ENCODE measurements at places on chromosomes 1 and 21.
A peak's percentile ranks its signal among the peaks of the same experiment; 100 is the strongest.

DNA sequence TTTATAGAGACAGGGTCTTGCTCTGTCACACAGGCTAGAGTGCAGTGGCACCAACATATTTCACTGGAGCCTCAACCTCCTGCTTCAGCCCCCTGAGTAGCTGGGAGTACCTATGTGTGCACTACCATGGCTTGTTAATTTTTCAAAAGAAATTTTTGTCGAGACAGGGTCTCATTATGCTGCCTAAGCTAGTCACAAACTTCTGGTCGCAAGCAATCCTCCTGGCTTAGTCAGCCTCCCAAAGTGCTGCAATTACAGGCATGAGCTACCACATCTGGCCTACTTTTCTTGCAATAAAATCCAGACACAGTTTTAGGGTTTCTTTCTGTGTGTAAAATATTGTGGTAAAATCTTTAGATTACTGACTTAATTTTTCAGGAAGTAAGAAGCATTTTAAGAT is 27.9 kb upstream of the NTPCR start:
- DNase-seq, result no peak

DNA sequence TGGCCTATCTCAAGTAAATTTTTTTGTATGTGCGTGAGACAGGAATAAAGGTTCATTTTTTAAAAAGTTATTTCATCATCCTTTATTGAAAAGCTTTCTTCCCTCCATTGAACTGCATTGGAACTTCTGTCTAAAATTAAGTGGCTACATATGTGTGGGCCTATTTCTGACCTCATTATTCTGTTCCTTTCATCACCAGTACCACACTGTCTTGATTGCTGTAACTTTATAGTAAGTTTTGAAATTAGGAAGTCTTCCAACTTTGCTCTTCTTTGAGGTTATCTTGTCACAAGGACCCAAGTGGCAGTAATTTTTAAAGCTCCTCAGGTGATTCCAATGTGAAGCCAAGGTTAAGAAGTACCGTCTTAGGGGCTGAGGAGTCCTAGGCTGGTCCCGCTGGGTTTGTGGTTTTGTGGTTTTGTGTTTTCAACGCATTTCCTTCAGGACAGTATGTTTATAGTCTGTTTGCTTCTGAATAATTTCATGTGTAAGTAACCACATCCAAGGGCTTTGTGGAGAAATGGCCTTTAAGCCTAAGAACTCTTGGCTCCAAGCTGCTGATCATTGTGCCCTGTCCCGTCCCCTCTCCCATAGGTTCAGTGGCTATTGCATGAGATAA is 12.4 kb upstream of the SCAF4 start:
- no peak for DNase-seq

DNA sequence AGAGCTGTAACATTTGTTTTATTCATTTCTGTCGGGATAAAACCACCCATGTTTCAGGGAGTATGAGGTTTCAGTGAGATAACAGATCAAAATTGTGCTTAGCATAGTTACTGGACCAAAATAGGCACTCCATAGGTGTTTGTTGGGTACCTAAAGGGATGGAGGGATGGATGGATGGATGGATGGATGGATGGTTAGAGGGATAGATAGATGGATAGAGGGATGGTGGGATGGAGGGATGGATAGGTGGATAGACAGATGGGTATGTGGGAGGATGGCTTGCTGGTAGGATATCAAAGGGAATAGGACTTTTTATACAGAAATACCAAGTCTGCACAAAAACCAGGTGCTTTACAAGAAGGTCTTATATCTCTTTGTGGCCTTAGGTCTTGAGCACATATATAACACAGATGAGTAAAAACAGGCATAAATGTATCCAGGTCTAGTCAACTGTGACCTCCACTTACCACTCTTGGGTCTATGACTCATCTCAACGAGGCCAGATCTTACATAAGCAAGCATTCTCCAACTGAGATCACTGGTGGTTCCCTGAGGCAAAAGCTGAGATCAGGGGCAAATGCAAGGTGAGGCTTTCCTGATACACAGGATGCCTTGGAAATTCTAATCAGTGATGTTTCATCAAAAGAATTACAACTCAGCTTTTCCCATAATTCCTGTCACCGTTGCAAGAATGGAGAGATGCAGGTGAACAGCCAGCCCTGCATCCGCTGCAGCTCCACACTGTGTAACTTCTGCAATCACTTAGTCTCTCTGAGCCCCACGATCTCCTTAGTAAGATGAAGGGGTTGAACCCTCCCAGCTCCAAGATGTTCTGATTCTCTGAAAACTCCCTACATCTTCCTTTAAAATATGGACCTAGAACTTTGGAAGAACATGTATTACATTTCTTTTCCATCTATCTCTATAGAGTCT is 32.0 kb downstream of the PTAFR start:
- no peak for DNase-seq

DNA sequence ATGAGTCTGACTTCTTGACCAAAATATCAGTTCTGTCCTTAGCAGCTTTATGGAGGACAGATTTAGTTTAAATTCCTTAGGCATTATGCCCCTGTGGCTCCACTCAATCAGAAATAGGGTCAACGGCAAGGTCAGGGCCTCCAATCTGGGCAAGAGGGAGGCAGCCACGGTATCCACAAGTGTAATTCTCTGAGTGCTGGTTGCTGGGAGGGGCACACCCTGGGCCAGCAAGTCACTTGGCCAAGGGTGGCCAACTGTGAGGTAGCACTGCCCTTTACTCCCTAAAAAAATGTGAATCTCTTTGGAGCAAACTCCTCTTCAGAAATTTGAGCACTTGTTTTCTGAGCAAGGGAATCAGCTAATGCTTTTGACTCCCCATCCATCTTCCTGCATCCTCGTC is 12.8 kb downstream of the SPATA46 start:
- DNase-seq, result no peak

GRCh38 chr1:164969253-164969652 is 387.3 kb downstream of the LMX1A start:
- DNase-seq, result no peak

- DNase-seq, result no peak
Measured at GRCh38 chr1:183577897-183578465, 12.3 kb downstream of the NCF2 start.

DNA sequence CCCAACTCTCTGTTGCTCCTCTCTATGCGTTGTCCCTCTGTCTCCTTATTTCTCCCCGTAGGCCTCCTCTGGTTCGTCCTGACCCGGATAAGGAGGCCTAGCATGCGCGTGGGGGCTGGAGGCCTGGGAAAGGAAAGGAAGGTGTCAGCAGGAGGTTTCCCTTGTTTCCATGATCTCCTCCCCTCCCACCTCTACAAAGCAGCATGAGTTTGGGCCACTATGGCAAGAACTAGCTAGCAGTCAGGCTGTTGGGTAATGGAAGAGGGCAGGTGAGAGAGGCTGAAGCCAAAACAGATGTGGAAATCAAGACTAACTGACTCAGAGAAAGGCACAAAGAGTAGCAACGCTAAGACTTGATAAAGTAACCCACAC is 687 bp upstream of the SEMA6C start:
- no peak for DNase-seq

DNA sequence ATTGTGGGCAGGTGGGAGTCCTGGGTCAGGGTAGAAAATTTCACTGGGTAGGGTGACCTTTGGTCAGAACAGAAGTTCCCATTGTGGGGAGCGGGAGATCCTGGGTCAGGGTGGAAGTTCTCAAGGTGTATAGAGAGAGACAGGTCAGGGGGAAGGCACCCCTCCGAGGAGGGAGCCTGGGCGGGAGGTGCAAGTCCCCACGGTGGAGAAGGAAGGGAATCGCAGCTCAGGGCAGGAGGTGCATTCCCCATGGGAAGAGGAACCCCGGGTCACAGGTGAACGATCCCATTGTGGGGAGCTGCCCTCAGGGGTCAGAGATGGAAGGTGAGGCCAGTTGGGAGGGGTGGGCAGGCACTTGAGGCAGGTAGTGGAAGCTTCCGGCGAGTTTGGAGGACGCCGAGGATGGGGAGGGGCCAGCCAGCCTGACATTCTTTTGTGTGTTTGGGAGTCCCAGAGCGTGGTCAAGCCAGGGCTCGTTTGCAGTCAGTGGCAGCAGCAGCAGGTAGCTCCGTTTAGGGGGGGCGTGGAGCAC is 637 bp downstream of the LYPLA2 start:
- DNase-seq, result no peak

GRCh38 chr21:37380349-37381323 is 14.1 kb downstream of the DYRK1A start:
- no peak for DNase-seq

GRCh38 chr1:37020653-37021277 is 13.6 kb downstream of the GRIK3 start:
- DNase-seq, result no peak

- DNase-seq, result no peak
Measured at GRCh38 chr1:154609398-154610380, 1.7 kb upstream of the ADAR start.

GRCh38 chr1:110190282-110190929 is 19.7 kb upstream of the KCNC4 start:
- no peak for DNase-seq

DNA sequence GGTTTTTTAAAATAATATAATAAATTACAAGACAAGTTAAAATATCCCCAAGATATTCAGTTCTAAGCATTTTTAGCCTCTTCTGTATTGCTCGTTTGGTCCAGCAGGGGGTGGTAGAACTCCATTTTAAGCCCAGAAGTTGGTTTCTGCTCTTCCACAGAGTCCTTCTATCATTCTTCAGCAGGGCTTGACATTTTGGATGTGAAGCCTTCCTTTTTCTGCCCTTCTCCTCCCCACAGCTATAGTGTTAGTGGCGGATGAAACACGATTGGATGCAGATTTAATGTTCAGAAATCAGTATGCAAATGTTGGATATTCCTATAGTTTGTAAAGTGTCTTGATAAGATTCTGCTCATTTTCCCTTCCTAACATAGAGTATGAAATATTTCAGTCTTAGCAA is 1.4 kb downstream of the NCAM2 start:
- DNase-seq, result peak; percentile 68

- DNase-seq, result no peak
Measured at GRCh38 chr21:33290441-33290840, 24.3 kb downstream of the IL10RB start.

- no peak for DNase-seq
Measured at GRCh38 chr1:71862756-71863155, 419.6 kb downstream of the NEGR1 start.

DNA sequence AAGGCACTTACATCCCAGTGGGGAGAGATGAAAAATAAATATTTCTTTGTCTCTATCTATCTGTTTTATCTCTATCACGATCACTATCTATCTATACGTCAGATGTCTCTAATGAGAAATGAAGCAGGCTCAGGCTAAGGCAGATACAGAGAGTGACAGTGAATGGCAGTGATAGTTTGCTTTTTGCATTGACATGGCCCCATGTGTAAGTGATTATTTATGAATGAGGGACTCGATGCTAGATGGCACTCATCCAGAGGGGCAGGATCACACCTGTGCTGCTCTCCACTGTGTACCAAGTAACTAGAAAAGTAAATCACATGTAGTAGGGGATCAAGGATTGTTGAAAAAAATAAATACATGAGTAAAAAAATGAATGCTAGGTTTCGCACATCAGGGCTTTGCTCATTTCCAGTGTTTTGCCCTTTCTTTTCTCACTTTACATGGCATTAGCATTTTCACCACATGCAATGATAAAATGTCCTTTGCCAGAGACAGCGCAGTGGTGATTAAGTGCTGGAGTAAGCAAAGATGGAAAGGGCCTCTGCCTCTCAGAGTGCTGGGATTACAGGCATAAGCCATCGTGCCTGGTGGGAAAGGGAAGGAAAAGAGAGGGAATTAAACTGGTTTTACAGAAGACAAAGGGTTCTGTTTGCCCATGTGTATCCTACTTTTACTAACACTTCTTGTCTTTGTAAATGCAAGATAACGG is 16.5 kb downstream of the TBX19 start:
- DNase-seq, result no peak

DNA sequence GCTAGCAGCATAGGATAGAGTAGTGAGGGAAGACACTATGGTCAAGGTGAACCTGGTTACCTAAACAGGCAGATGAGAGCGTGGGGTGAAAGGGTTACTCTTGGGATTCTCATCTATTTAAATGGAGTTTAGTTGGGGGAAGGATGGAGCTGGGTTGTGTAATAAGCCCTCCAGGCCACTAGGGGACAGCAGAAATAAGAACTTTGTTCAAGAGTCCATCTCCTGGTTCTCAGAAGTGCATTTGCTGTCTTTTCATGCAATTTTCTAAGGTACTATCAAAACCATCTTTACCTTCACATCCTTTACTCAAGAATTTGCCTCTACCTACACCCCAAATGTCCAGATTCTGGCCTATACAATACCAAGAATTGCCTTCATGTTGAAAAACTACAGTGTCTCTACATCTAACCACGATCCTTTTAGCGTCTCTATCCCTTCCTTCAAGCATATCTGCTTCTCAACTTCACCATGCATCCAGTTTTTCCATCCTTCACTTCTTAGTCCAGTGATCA is 28.0 kb downstream of the SLAMF1 start:
- DNase-seq, result no peak

DNA sequence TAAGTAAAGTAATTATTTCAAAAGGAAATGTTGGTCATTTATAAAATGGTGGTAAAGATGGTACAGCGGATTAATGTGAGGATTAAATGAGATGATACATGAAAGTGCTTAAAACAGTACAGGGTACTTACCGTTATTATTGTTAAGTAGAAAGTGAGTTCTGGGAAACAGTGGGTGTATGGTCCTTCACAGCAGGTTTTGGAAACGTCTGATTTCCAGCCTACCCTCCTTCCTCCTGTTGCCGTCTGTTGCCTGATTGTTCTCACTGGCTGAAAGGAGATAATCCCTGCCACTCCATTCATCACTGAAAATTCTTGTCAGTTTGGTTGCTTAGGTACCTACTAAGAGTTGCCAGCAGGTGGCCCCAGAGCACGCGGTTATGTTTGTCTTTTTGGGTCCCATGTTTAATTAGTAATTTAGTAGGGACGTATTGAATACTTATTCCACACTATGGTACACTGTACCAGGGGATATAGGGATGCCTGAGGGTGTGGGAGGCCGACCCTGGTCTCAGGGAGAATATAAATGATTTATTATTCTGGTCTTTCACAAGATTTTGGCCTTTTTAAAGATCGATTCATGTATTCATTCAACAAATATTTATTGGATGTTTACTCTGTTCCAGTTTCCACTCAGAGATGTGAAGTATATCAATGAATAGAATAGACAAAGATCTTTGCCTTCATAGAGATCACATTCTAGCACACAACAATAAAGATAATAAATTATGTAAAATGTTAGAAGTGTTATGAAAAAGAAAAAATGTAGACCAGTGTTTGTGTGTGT is 30.8 kb upstream of the RPTN start:
- DNase-seq, result peak; percentile 56

- no peak for DNase-seq
Measured at GRCh38 chr1:243288062-243288461, 32.2 kb downstream of the SDCCAG8 start.

- no peak for DNase-seq
Measured at GRCh38 chr1:40094466-40095110, 2.5 kb downstream of the PPT1 start.

GRCh38 chr21:33949516-33950430 is 34.2 kb upstream of the ATP5PO start:
- DNase-seq, result no peak

DNA sequence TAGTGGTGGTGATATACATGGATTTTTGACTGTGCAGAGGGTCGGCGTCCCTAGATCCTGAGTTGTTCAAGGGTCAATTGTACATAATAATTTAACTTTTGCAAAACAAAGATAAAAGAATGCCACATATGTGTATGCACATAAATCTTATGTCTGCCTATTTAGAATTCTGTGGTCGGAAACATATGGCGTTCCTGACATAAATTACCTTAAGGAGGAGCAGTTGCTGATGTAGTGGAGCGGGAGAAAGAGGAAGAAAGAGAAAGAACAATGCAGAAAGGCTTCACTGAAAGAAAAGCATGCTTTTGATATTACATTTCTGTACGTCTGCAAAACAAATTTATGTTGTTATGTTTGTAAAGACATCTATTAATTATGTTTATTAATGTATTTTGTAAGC is 40.0 kb downstream of the S1PR1 start:
- no peak for DNase-seq

GRCh38 chr1:45375104-45376090 is 35.2 kb upstream of the MUTYH start:
- peak; percentile 14 for DNase-seq
